ENCODE measurements at places on chromosomes 4 and X. TPM values are rescaled to one million over a fixed set of nuclear protein-coding genes. Genes with fewer than 3 reads are reported as not detected.

- DNase-seq, result no peak
Measured at GRCh38 chr4:114924311-114924710, 189.1 kb downstream of the NDST4 start.

DNA sequence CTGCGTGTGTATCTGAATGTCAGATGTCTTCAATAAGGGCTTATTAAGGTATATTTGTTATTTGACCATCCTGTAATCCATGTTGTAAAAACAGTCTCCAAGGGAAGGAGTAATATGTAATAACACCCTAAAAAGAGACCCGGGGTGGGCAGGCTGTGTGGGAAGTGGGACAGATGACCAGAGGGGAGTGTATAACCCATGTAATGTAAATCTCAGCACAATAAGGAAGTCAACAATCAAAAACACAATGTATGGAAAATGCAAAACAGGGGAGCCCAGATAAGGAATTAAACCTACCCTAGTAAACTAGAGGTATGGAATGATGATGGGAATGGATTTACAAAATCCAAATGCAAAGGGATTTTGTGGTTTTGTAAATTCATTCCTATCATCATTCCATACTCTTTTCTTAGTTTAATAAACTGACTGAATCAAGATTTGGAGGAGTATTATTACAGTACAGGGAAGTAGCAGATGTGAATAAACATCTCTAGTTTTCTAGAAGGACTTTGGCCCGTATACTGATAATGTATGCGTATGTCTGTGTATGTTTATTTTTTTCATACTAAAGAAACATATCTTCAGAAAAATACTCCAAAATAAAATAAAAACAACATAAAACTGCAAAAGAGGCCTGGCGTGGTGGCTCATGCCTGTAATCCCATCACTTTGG lies 15.7 kb upstream of the ENPEP start:
- DNase-seq, result no peak

DNA sequence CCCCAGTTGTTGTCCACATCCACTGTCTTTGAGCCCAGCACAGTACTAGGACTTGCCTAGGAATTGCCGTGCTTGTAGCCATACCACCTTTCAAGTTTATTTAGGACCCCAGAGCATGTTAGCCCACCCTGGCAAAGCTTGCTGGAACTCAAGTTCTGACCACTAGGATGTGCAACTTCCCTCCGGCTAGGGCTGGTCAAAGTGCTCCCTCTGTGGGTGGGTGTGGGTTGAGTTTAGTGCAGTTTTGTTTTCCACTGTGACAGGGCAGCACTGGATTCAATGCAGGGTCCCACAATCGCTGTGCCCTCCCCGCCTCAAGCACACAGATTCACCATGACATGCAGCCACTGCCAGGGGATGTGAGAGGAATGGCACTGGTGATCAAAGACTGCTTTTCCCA lies 96.0 kb downstream of the RASGEF1B start:
- DNase-seq, result no peak

DNA sequence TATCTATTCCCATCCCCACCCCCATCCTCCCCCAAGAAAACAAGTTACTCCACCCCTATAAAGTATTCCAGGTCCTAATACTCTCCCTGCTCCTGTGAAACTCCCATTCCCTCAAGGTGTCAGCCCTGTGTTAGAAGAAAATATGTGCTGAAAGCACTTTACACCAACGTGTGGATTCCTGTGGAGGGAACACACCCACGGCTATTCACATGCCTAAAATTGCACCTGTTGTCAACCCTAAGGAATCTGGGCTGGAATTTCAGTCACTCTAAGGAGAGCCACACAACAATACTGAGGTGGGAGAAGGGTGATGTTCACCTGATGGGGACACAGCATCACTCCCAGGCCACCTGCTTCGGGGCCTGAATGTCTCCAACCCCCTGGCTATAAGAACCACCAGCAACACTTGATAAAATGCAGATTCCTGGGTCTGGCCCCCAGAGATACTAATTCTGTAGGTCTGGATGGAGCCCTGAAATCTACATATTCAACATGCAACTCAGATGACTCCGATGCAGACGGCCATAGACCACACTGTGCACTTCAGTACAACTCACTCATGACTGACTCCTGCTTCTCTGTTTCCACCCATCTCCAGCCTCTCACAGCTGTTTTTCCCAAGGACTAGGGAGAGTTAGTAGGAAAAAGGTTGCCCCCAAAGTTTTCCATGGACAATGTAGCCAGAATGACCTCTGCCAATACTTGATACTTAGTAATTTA lies 15.8 kb downstream of the SCD5 start:
- no peak for DNase-seq

DNA sequence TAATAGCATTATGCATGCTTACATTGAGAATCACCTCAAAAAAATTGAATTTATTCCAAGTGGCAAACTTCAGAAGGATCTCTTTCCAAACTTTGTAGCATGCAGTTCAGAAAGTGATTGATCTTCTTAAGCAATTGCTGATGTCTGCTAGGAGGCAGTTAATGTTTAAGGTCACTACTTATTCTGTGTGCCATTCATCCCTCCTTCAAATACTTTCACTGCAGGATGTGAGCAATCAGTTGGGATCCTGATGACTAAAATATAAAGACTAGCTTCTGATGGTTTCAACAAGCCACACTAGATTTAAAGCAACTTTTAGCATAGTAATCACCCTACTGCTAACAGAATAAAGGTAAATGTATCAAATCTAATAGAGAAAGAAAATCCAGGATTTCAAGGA lies 414.1 kb downstream of the ADGRL3 start:
- DNase-seq, result peak; percentile 22

- DNase-seq, result no peak
Measured at GRCh38 chrX:11751261-11751660, 6.8 kb upstream of the MSL3 start.

Gene HUWE1
- 49.0 TPM for polyA plus RNA-seq

DNA sequence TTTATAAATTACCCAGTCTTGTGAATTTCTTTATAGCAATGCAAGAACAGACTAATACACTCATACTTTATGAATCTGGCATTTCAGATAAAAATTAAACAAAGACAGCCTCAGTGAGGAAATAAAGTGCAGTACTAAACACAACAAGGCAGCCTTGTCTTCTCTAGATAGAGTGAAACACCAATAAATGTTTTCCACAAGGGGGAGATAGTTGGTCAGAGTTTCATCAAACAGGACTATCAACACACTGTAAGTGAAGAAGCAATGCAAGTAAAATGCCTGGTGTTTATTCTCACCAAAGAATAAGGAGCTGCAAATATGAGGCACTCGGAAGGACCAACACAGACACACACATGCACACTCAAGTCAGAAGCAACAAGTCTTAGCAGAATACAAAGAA lies 62.8 kb downstream of the FAM9B start:
- DNase-seq, result peak; percentile 67

DNA sequence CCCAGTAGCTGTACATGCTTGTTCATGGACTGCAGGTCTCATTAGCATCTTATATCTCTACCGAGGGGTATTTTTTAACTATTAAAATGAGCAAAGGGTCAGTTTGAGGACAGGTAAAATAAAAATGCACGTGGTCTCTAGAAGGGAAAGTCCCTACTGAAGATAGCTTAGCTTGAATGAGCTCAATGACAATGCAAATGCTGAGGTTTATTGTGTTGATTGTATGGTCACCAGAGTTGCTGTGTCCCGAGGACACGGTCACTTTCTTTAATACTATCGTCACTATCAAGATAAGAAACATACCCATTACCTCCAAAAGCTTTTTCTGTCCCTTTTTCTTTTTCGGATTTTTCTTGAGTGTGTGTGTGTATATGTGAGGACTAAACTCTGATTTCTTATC lies 250.5 kb upstream of the PRKX start:
- DNase-seq, result no peak

Gene CT55
- not detected for polyA plus RNA-seq

Gene CRMP1
- 7.4 TPM for polyA plus RNA-seq

DNA sequence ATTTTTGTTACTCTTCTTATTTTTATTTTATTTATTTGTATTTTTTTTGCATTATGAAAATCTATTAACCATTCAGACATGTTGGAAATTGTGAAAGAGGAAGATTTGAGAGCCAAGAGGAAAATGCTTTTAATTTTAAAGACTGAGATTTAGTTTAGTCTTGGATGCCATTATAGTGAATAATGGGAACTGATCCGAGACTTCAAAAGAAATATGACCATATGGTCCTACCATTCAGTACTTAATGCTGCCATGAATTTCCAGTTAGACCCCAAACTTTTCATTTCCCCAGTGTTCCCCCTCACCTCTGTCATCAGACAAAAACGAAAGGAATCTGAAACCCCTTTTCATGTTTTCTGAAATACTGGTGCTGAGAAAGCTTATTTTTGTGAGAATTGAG lies 95.5 kb downstream of the TENM3 start:
- peak; percentile 28 for DNase-seq

GRCh38 chr4:86938771-86939520 lies 4.1 kb downstream of the AFF1 start:
- no peak for DNase-seq

Gene FGG
- polyA plus RNA-seq, result not detected

DNA sequence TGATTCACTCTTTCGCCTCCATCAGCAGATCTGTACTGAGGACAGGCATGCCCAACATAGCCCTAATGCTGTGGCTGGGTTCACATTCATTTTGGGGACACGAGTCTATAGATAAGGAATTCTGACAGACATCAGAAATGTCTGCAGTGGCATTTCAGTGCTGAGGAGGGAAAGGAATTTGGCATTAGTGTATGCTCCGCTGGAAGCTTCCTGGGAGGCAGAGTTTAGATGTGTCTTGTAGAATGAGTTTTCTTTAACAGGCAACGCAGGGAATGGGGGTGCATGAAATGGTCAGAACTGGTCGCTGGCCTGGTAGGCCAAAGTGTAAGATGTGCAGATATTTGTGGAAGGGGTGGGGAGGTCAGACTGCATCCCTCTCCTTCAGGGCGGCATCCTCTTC lies 43.5 kb upstream of the ZNF518B start:
- no peak for DNase-seq

DNA sequence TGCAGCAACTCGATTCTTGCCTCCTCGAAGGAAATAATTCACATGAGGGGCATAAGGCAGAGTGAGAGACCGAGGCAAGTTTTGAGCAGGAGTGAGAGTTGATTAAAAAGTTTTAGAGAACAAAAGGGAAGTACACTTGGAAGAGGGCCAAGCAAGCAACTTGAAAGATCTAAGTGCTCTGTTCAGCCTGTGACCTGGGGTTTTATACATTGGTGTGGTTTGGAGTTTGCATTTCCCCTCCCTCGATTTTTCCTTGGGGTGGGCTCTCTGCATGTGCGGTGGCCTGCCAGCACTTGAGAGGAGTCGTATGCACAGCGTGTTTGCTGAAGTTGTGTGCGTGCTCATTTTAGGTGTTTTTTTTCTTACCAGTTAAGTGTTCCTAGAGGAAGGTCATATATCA lies 356.4 kb downstream of the KLHL4 start:
- no peak for DNase-seq

Gene GCNA
- polyA plus RNA-seq, result 1.3 TPM

DNA sequence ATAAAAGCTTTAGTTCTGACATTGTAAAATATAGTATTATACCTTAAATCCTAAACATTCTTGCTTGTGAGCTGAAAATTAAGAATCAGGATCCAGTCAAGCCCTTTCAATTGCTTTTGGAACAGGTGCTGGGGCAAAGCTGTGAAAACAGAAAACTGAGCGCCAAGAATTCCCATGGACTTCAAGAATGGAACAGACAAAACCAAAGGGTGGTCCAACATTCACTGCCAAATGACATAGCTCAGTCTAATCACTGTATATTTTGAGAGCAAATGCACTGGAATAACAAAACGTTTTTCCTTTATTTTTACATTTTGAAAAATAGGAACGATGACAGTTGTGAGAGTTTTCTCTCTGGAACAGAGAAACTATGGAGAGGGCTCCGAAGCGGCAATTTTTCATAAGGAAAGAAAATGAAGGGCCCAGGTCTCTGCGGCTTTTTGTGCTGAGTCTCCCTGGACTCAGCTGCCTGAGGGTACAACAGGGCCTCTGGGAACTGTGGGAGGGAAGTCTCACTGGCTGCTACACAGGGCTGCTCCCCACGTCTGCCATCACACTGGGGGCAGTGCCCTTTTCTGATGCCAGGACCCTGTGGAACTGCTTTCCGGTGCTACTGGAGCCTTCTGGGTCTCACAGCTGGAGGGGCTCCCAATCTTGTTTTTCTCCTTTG lies 56.0 kb upstream of the BMPR1B start:
- DNase-seq, result no peak

Gene FGF2
- 12.9 TPM for polyA plus RNA-seq

- DNase-seq, result peak; percentile 65
Measured at GRCh38 chr4:177001271-177002175, 208.8 kb upstream of the VEGFC start.

DNA sequence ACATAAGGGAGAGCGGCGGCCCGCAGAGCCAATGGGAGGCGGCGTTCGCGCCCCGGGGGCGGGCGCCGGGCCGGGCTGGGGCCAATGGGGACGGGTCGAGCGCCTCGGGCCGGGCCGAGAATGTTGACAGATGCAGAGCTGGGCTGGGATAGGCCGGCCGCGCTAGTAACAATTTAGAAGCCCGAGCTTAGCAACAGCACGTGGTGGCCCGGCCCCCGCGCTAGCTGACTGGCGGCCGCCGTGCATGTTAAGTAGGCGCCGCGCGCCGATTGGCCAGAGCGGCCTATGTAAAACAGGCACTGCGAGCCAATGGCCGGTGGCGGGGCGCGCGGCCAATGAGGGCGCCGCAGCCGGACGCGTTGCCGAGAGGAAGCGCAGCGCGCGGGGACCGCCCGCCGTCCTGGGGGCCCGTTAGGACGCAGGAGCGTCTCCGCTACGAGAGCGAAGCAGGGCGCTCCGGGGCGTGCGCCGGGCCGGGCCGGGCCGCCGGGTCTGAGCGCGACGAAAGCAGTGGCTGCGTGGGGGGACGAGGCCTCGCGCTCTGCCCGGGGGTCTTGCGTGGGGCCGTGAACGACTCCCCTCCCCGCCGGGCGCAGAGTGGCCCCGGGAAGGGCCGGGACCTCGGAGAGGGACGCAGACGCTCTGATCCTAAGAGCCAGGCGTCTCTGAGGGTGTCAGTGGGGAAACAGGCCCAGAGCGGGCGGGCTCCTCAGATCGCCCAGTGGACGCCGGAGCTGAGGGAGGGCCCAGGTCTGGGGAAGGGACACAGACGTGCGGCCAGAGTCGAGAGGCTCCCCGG lies 435 bp upstream of the MXD4 start:
- peak; percentile 99 for DNase-seq

DNA sequence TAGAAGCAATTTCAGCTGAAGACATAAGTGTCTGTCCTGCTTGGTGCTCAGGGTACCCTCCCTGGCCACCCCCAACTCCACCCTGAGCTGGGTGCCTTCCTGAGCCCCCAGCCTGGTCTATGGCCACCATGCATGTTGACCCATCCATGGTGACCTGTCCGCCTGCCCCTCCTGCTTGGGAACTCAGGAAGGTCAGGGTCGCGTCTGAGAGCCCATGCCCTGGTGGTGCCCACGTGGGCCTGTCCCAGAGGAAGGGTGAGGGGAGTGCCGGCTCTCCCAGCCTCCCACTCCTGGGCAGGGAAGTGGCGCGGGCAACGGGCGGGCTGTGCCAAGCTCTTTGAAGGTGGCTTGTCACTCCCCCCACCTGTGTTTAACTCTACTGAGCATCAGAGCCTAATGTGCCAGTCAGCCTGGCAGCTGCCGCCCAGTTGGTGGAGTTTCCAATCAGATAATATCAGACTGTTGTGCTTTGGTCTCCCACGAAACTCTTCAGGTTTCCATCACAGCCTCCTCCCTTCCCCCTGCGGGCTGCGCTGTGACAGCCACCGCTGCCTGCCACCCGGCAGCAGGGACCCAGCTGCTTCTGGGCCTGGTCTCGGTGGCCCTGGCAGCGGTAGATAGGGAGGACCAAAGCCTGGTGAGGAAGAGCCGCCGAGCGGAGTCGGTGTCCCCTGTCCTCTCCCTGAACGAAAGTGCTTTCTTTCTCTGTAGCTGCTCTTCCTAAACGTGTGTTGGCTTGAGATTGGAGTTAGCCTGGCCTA lies 4.8 kb downstream of the SH3BP2 start:
- DNase-seq, result no peak

Data from IMR-90 (cell line).